ENCODE measurements at places on chromosomes 7 and 10.

GRCh38 chr7:100053215-100053614 lies 3.6 kb downstream of the ZSCAN21 start:
- no peak for DNase-seq

GRCh38 chr7:69827558-69827957 lies 229.3 kb downstream of the AUTS2 start:
- no peak for DNase-seq

DNA sequence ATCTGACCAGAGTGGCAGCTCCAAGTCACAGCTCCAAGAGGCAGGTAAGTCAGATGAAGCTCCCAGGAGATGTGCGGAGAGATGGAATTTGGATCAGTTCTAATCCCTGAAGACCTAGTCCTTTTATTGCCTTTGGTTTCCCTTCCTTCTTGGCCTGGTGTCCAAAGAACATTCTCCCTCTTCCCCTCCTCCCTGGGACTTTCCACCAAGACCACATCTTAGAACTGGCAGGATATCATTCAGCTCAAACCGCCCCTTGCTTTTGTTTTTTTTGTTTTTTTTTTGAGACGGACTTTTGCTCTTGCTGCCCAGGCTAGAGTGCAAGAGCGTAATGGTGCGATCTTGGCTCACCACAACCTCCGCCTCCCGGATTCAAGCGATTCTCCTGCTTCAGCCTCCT lies 190.8 kb downstream of the GFRA1 start:
- DNase-seq = no peak

DNA sequence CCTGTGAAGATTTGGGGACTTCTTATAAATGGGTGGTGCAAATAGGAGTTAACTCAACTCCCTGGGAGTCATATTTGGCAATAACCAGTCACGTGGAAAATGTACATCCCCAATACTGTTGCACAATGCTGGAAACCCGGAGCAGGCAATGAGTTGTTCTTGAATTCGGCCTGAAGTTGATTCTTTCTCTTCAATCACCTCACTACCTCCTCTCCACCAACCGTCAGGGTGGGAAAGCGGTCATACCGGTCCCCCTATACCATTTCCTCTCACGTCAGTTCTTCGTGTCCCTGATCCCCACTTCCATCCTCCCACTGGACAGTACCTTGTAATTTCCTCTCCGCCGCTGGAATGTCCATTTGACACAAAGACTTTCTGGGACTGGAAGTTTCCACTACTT lies 2.8 kb downstream of the GIMAP5 start:
- no peak for DNase-seq

DNA sequence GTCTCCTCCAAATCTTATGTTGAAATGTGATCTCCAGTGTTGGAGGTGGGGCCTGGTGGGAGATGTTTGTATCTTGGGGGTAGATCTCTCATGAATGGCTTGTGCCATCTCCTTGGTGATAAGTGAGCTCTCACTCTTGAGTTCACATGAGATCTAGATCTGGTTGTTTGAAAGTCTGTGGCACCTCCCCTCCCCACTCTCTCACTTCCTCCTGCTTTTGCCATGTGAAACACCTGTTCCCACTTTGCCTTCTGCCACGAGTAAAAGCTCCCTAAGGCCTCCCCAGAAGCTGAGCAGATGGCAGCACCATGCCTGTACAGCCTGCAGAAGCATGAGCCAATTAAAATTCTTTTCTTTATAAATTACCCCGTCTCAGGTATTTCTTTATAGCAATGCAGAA lies 23.5 kb downstream of the TMEM229A start:
- no peak for DNase-seq

GRCh38 chr10:69456880-69457693 lies 5.8 kb downstream of the TSPAN15 start:
- no peak for DNase-seq

- DNase-seq = no peak
Measured at GRCh38 chr10:15241306-15241705, 72.8 kb upstream of the NMT2 start.

DNA sequence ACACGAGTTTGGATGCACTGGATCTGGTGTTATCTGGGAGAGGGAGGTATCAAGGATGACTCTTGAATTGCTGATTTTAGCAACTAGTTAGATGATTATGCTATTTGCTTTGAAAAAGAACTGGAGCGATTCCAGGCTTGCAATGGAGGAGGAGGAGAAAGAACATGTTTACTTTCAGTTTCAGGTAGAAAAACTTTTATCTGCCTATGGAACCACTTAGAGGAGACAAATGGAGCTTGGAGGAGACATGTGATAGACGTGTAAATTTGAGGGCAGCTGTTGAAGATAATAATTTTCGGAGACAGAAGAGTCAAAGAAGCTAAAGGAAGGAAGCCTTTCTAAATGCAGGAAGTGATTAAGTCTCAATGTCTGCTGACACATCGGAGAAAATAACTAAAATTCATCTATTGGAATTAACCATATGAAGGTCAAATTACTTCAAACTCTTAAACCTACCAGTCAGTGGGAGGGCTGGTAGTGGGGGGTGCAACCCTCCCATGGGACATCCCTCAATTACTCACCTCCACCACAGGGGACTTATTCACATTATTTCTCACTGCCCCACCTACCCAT lies 56.4 kb upstream of the GNAI1 start:
- no peak for DNase-seq

DNA sequence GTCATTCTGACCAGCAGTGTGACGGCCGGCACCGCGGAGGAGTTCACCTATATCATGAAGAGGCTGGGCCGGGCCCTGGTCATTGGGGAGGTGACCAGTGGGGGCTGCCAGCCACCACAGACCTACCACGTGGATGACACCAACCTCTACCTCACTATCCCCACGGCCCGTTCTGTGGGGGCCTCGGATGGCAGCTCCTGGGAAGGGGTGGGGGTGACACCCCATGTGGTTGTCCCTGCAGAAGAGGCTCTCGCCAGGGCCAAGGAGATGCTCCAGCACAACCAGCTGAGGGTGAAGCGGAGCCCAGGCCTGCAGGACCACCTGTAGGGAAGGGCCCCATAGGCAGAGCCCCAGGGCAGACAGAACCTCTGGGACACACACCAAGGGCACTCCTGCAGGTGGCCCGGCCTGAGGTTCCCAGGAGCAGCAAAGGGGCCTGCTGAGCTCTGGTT lies 9.0 kb downstream of the RBP3 start:
- DNase-seq = no peak

DNA sequence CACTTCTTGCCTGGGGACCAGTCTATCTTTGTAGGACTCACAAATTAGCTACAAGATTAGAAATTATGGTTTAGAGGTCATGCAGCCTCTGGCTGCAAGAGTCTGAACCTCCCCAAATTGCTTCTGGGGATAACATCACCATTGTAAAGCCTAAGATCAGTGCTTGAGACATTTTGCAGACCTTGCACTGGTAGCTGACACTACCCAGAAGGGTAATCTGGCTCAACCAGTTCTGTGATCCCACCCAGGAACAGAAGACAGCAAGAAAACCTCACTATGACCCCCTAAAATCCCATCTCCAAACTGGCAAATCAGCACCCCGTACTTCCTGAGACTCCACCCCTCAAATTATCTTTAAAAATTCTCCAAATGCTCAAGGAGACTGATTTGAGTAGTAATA lies 58.2 kb upstream of the CDK13 start:
- no peak for DNase-seq

GRCh38 chr10:125261491-125262186 lies 101.3 kb upstream of the CTBP2 start:
- no peak for DNase-seq

- no peak for DNase-seq
Measured at GRCh38 chr10:31554556-31554955, 235.5 kb downstream of the ZEB1 start.

GRCh38 chr10:74912182-74912581 lies 85.8 kb downstream of the KAT6B start:
- DNase-seq = no peak

- DNase-seq = no peak
Measured at GRCh38 chr7:32916006-32916405, 24.4 kb upstream of the KBTBD2 start.

- no peak for DNase-seq
Measured at GRCh38 chr10:133475821-133476640, 22.3 kb downstream of the SCART1 start.

GRCh38 chr10:120437541-120437940 lies 19.5 kb upstream of the PLPP4 start:
- DNase-seq = no peak

- DNase-seq = no peak
Measured at GRCh38 chr7:70545214-70545613, 586.7 kb upstream of the GALNT17 start.

GRCh38 chr10:124092250-124092859 lies 1.0 kb downstream of the CHST15 start:
- no peak for DNase-seq

DNA sequence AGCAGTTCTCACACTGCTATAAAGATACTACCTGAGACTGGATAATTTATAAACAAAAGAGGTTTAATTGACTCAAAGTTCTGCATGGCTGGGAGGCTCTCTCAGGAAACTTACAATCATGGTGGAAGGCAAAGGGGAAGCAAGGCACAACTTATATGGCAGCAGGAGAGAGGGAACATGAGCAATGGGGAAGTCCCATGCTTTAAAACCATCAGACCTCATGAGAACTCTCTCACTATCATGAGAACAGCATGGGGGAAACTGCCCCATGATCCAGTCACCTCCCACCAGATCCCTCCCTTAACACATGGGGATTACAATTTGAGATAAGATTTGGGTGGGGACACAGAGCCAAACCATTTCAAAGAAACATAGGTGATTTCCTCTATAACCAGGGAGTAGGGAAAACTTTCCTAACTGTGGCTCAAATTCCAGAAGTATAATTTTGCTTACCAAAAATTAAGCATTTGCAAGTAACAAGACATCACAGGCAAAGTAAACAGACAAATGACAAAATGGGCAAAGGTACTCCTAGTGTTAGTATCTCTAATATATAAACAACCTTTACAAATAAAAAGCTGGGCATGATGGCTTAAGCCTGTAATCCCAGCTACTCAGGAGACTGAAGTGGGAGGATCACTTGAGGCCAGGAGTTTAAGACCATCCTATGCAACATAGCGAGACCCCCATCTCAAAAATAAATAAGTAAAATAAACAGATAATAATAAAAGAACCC lies 88.0 kb downstream of the KBTBD2 start:
- no peak for DNase-seq

GRCh38 chr10:11489591-11489990 lies 121.9 kb downstream of the USP6NL start:
- no peak for DNase-seq

DNA sequence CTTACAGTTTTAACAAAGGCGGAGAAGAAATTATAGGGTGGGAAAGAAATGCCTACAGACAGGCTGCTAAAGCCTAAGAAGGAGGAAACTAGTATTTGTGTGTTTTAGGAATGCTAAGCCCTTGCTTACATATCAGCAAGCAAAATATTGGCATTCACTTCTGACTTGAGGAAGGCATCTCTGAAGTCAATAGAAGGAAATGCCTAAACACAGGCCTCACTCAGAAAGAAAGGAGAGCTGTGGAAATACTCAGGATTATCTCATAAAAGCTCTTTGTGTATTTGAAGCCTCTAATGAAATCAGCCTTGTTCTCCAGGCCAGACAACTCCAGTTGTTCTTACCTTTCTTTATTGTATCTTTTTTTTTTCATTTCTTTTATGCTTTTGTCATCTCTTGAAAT lies 158.0 kb downstream of the AUTS2 start:
- DNase-seq = no peak

DNA sequence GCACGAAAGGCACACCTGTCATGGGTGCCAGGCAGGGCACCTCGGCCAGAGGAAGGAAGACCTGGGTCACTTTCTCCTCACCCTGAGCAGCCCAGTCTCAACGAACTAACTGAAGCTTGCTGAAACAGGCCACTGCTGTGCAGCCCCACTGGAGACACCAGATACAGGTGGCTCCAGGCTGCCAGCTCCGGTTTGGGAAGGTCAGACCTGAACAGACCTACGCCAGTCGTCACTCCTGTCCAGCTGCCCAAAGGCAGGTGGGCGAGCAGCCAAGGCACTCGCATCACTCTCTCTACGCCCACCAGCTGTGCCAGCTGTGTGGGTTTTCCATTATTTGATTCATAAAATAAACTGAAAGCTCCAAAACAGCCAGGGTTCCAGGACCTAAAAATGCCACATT lies 256.1 kb downstream of the ZMYND11 start:
- no peak for DNase-seq

GRCh38 chr10:114885443-114885842 lies 52.6 kb upstream of the TRUB1 start:
- DNase-seq = no peak

GRCh38 chr7:104903846-104904245 lies 110.2 kb upstream of the KMT2E start:
- DNase-seq = no peak

DNA sequence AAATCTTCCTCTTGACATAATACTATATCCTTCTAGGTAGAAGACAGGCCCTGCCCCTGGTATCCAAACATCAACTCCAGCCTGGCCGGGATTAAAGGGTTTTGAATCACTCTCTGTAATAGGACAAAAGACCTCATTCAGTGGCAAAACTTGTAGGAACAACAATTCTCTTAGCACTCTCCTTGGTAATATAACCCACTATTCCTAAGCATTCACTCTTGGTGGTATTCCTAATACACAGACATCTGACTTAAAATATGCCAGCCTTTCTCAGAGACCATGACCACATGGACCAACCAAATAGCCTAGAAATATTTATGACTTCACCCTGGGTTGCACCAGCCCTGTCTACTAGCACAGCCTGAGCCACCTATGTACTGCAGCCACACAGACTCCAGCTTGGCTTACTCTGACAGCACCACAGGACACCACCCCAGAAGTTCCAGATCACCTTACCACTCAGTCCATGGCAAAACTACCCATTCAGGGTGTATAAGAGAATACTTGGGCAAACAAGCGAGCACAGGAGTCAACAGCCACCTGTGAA lies 244.9 kb upstream of the NEBL start:
- DNase-seq = no peak

DNA sequence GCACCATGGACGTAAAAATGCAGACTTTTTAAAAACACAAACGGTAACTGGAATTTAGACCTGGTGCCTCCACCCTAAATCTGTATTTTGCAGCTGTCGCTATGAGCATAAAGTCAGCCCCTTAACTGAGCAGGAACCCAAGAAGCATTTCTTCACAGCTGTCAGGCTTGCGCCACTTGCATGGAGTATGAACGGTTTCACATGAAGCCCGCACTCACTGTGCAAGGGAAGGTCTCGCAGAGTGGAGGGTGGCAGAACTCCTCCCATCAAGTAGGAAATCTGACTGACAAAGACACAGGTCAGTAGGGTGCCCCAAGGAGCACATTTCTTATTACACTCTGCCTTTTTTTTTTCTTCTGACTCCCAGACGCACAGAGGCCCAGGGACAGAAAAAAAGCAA lies 58.5 kb downstream of the ELMO1 start:
- DNase-seq = no peak

GRCh38 chr7:47382200-47382599 lies 199.7 kb downstream of the TNS3 start:
- DNase-seq = no peak

GRCh38 chr7:17679458-17679857 lies 260.8 kb downstream of the SNX13 start:
- no peak for DNase-seq
